Mesangial cell (primary cell): ENCODE measurements at places on chromosomes 13 and 19. TPM values are rescaled to one million over a fixed set of nuclear protein-coding genes. Genes with fewer than 3 reads are reported as not detected.

The FUT1 gene
- 0.98 and 2.2 TPM in 2 replicates for total RNA-seq

The ZNF154 gene
- total RNA-seq = 0.98 and 2.2 TPM in 2 replicates

The CYP4F8 gene
- total RNA-seq = not detected in 2 replicates

The GRK1 gene
- total RNA-seq = not detected in 2 replicates

The DCLK1 gene
- 2.8 and 4.4 TPM in 2 replicates for total RNA-seq
